Mesenteric fat pad (tissue), 1 donor: ENCODE measurements at places on chromosomes 7 and 10. TPM values are rescaled to one million over a fixed set of nuclear protein-coding genes. Genes with fewer than 3 reads are reported as not detected.

- no peak for DNase-seq
Observed at GRCh38 chr7:32200646-32201045, 130.4 kb upstream of the PDE1C start.

Gene AGBL3
- total RNA-seq: 2.6 TPM

DNA sequence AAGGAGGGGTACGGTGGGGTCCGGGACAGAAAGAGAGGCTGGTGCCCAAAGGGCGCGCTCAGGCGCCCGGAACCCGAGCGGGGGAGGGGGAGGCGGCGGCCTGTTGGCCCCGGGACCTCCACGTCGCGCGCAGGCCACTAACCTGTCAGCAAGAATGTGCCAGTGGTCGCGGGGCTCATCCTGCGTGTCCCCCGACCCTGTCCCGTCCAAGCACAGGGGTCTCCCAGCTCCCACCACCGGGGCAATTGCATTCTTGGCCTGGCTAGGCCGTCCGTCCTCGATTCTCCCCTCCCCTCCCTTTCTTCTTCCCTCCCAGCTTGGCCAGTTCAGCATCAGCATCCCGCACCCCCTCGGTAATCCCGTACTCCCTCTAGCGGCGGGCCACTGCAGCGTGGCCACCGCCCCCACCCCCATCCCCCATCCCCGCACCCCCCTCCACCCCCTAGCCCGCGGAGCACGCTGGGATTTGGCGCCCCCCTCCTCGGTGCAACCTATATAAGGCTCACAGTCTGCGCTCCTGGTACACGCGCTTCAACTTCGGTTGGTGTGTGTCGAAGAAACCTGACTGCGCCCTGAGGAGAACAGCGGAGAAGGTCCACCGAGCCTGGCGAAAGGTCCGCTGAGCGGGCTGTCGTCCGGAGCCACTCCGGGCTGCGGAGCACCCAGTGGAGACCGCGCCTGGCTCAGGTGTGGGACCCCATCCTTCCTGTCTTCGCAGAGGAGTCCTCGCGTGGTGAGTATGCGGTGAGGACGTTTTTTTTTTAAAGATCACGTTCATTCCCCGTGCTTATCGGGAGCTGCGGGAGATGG, at the start of gene SGCE:
SGCE (minus strand) TSS at position 286 of the 810 bp plus-strand sequence; CDS start at position 251, 35 bp downstream.
- peak; percentile 89 for DNase-seq

DNA sequence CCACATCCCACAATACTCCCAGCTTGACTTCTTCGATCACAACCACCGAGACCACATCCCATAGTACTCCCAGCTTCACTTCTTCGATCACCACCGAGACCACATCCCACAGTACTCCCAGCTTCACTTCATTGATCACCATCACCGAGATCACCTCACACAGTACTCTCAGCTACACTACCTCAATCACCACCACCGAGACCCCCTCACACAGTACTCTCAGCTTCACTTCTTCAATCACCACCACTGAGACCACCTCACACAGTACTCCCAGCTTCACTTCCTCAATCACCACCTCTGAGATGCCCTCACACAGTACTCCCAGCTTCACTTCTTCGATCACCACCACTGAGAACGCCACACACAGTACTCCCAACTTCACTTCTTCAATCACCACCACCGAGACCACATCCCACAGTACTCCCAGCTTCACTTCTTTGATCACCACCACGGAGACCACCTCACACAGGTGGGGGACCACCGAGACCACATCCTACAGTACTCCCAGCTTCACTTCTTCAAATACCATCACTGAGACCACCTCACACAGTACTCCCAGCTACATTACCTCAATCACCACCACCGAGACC, 8.6 kb downstream of the MUC3A start:
- no peak for DNase-seq

GRCh38 chr7:25646726-25647413, 418.6 kb upstream of the NPVF start:
- DNase-seq: no peak

Gene PRPS1L1
- total RNA-seq: not detected

Gene DENND2A
- total RNA-seq: 24.6 TPM

- DNase-seq: peak; percentile 80
Observed at GRCh38 chr10:48455392-48456151, 149.1 kb downstream of the MAPK8 start.

- no peak for DNase-seq
Observed at GRCh38 chr7:88922944-88923343, 127.4 kb upstream of the TEX47 start.

- no peak for DNase-seq
Observed at GRCh38 chr10:11164803-11165590, 147.3 kb downstream of the CELF2 start.

Gene ZP3
- 0.87 TPM for total RNA-seq

DNA sequence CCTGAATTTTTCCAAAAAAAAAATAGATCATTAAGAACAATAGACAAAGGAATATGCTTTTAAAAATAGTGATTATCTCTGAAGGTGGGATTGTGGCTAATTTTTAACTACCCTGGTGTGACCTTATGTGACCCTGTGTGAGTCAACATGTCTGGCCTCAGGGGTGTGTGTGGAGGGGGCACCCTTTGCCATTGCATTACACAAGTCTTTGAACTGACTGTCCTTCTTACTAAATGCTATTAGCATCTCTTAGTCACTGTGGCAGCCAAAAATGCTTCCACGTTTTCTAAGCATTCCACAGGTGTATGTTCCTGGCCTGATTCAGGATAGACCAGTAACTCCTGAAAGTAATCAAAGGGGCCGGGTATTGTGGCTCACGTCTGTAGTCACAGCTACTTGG, 175.4 kb downstream of the MGMT start:
- no peak for DNase-seq

GRCh38 chr7:141675436-141676215, 26.3 kb downstream of the DENND11 start:
- no peak for DNase-seq

DNA sequence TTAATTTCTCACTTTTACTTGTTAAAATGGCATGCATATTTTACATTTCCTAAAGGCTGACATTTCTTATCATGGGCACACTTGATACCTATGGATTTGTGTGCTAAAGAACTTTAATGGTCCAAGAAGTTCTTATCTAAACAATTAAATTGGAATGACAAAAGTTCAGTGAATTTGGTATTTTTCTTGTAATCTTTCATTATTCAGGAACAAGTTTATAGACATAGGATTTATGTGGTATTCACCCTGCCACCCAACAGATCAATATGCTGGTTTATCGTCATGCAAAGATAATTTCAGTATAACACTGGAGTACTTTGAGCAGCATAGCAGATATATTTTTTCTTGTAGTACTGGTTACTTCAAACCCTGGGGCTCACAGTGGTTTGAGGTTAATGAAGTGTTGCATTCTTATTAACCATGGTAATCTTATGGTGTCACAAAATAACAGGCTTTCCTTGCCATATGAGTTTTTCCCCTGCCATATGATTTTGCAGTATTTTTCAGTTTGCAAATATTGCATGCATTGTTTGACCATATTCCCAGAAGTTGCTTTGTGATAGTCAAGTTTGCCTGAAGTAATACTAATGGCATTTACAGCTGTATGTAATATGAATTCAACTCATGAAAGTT, 148.8 kb downstream of the PPP1R9A start:
- DNase-seq: no peak

Gene SPOCK2
- total RNA-seq: 5.8 TPM

Gene GHRHR
- not detected for total RNA-seq

DNA sequence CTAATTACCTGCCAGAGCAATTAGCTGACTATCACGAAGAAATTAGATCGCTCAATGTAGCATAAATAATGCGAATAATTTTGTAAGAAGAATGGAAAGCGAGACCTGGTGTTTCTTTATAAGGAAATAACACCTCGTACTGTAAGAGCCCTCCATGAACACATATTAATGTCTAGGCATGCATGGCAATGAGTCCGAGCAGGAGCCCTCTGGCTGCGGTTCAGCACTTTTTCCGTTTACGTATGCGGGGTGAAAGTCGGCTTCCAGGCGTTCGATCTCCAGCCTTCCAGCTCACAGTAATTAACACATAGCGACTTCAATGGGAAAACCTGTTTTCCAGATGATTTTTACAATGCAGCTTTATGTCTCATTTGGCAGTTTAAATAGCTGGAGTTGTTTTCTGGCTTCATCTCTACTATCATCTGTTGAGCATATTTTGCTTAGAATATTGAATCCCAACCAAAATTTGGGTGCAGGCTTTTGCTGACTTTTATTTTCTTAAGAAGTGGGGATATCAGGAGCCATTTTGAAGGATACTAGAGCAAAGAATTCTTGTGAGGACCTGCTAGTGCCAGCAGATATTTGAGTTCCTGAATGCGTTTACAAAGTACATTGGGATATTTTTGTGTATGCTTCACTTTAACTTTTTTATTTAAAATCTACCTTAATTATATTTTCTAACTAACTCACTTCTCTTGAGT, 7.2 kb upstream of the SP8 start:
- no peak for DNase-seq

GRCh38 chr10:79287973-79288723, 59.1 kb upstream of the PPIF start:
- DNase-seq: no peak

DNA sequence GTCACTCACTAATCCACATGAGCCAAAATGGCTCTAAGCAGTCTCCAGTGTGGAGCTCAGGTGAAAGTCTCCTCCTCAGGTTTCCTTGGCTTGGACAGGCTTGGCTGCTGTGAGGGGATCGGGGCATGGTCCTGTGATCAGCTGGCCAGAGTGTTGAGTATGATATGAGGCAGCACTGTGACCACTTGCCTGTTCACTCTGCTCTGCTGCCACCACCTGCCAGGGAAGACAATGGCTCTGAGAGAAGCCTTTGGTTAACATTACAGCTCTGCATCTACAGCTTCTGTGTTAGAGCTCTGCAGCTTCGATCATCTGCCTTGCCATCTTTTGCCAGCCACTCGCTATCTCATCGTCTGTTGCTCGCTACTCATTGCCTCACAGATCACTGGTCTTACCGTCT, 20.1 kb upstream of the PTN start:
- no peak for DNase-seq

DNA sequence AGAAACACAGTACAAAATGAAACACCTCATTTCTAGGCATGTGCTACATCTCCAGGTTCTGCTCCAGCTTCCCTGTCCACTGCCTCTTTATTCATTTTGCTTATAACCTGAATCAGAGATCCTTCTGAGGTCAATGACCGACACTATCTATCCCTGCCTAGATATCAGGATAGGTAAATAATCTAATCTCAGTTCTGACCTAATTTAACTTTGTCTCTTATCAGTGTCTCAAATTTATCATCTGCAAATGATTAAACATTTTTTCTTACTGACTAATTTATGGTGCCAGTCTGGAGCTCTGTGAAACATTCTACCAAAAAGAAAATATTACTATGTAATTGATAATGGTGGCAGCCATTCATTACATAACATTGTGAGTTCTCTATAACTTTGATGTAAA, 61.1 kb downstream of the SGCE start:
- DNase-seq: no peak

GRCh38 chr10:6071181-6072175, 9.3 kb upstream of the IL2RA start:
- DNase-seq: no peak

Gene IGFBP1
- total RNA-seq: not detected

- DNase-seq: no peak
Observed at GRCh38 chr10:6103591-6103990, 14.8 kb downstream of the RBM17 start.

DNA sequence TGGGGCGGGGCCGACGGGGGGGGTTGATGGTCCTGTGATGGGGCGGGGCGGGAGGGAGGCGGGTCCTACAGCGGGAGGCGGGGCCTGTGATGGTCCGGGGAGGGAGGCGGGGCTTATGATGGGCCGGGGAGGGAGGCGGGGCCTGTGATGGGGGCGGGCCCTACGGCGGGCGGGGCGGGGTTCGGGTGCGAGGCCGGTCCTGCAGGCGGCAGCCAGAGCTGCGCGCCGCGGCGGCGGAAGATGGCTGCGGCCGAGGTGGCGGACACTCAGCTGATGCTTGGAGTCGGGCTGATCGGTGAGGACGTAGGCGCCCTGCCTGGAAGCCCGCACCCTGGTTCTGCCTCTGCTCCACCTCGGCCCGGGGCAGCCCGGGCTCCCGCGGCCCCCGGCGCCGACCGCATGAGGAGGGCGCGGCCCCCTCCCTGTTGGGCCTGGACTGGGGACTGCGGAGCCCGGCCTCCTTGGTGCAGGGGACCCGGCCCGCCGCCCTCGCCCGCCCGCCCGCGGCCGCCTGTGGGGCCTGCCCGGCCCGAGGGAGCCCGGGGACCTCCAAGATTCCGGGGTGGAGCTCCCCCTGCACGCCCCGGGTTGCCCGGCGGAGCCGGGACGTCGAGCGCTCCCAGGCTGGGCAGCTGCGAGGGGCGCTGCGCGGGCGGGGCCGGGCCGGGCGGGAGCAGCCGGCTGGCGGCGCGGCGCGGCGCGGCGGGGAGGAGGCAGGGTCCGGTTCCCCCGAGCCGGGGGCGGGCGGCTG, at the start of gene DENND10:
DENND10 (plus strand) TSS at position 211 of the 751 bp plus-strand sequence; CDS start at position 241, 30 bp downstream.
- peak; percentile 94 for DNase-seq

GRCh38 chr7:12287901-12288300, 76.8 kb downstream of the TMEM106B start:
- DNase-seq: no peak

GRCh38 chr10:20890009-20890408, 7.1 kb downstream of the NEBL start:
- no peak for DNase-seq
